SJSA1 (cell line): ENCODE measurements at places on chromosomes 13 and 19.

GRCh38 chr19:44142059-44142433, 692 bp downstream of the ZNF234 start:
- H3K27me3 ChIP-seq: no peaks in the 10 kb centered on the region
- no peak overlapping the region; the same call in 1 of the 2 replicates for H3K27ac ChIP-seq
- H3K4me1 ChIP-seq: peaks cover 5% of the 10 kb centered on the region
- H3K36me3 ChIP-seq: peaks cover 30% of the 10 kb centered on the region

- no peak overlapping the region for H3K27ac ChIP-seq
- no peak for DNase-seq
- H3K4me1 ChIP-seq: peaks cover 25% of the 10 kb centered on the region
- no peaks in the 10 kb centered on the region for H3K36me3 ChIP-seq
- H3K27me3 ChIP-seq: no peaks in the 10 kb centered on the region
Measured at GRCh38 chr19:29873801-29874575, 62.2 kb downstream of the CCNE1 start.

DNA sequence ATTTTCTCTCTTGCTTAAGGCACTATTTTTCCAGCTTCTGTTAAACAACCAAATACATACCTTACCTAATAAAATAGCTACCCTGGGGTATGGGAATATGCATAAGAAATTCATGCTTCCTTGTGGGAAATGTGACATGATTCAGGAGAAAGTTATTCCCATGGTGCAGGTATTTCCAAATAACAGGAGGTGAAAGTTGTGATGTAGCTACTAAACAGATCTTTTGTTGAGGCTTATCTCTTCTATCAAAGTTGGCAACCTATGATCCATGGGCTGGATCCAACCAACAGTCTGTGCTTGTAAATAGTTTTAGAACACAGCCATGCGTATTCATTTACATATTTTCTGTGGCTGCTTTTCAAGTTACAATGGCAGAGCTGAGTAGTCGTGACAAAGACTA, 177.8 kb upstream of the NBEA start:
- no peaks in the 10 kb centered on the region for H3K36me3 ChIP-seq
- no peaks in the 10 kb centered on the region for H3K27me3 ChIP-seq
- H3K4me1 ChIP-seq: no peaks in the 10 kb centered on the region
- no peak overlapping the region for H3K27ac ChIP-seq
- DNase-seq: no peak

DNA sequence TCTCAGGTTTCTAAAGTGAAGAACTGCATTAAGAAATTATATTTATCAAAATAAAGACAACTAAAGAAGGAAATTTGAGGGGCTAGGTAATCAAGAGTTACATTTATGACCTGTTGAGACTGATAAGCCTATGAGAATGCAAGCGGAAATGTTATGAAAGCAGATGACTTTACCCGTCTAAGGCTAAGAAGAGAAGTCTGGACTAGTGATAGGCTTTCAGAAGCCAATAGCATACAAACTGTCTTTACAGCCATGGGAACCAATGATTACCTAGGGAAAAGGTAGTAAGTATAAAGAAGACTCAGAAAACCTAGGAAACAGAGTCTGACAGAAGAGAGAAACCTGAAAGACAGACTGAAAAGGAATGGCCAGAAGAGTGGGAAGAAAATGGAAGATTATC, 11.2 kb downstream of the TSC22D1 start:
- no peak overlapping the region for H3K27ac ChIP-seq
- DNase-seq: no peak
- no peak overlapping the region for H3K4me3 ChIP-seq
- no peaks in the 10 kb centered on the region; the same call in 1 of the 2 replicates for H3K4me1 ChIP-seq
- no peaks in the 10 kb centered on the region for H3K36me3 ChIP-seq
- H3K27me3 ChIP-seq: no peaks in the 10 kb centered on the region

GRCh38 chr13:75255653-75256052, 226.3 kb downstream of the TBC1D4 start:
- no peaks in the 10 kb centered on the region for H3K4me1 ChIP-seq
- DNase-seq: no peak
- no peak overlapping the region for H3K4me3 ChIP-seq
- no peaks in the 10 kb centered on the region for H3K27me3 ChIP-seq
- H3K36me3 ChIP-seq: no peaks in the 10 kb centered on the region

DNA sequence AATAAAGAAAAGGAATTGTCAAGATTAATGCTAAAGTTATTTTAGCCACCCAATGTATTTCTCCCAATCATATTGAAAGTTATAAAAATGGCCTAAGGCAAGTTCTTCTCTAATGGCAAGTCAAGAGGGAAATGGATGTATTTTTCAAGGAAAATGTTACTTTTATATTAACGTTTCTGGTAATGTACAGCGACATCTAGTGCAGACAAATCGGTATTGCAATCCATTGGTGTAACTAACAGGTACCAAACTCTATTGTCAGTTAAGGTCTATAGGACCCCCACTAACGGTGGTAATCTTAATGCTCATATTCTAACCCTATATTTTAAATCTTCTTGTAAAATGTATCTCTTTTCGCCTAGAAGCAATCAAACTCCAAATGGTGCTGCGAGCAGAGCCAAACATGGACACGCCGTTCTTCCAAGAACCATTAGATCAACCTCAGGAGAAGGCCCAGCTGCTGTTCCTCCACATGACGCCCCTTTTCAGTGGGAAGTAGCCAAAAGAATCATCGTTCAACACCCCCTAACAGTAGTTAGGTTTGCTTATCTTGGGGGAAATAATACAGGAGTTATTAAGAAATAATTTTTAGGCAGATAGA, 98.5 kb upstream of the PABPC3 start:
- no peak overlapping the region for H3K27ac ChIP-seq
- no peak for DNase-seq
- no peaks in the 10 kb centered on the region for H3K27me3 ChIP-seq
- H3K36me3 ChIP-seq: no peaks in the 10 kb centered on the region
- no peak overlapping the region for H3K4me3 ChIP-seq

GRCh38 chr19:33146209-33146608, 14.3 kb downstream of the WDR88 start:
- H3K27me3 ChIP-seq: no peaks in the 10 kb centered on the region
- H3K27ac ChIP-seq: no peak overlapping the region
- H3K4me1 ChIP-seq: no peaks in the 10 kb centered on the region
- no peak overlapping the region for H3K4me3 ChIP-seq
